ENCODE measurements at places on chromosomes 11 and 22.

DNA sequence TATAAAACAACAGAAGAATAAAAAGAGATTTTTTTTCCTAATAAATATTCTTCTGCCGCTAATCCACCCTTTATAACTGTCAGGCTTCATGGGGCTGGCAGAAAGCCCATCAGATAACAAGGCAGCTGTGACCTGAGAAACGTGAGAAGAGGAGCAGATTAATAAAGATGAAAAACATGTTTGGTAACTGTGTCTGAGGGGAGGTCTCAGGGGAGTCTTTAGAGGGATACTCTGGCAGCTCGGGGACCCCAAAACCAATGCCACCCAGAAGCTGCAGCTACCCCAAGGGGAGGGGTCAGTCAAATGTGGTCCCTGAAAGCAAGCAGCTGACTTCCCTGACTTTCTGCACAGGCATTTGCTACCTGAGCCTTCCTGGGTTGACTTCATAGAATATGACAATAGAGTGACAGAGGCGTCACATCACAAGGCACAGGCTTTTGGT, 48.4 kb upstream of the POU2AF1 start:
- DNase-seq, result no peak

GRCh38 chr11:69361048-69361447, 67.1 kb downstream of the MYEOV start:
- DNase-seq, result no peak

DNA sequence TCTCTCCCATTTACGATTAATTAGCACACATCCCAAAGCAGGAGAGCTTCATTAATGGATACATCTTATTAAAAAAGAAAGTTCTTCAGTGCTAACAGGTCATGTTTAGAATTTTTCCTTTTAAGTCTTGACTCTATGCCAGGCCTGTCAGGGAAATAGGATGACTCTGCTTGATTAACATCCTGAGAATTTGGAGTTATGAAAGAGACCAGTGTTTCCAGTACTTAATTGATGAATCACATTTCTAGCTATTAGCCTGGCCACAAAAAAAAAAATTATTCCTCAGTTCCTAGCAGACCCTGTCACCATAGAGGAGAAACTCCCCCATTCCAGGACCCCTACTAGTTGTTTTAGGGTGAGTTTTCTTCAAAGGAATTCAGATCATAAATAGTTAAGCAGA, 23.6 kb upstream of the ME3 start:
- DNase-seq, result no peak

DNA sequence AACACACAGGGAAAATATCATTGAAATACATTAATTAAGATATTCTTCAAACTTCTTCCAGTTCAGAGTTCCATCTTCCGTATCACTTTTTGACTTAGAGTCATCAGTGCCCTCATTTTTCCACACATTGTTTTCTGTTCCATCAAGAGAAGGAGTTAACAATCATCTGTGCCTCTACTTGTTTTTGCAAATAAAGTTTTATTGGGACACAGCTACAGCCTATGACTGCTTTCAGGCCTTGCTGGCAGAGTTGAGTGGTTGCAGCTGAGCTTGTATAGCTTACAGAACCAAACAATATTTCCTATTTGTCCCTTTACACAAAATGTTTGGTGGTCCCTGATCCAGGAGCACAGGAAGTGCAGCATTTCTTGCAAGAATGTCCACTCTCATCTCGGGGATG, 51.6 kb downstream of the SGSM1 start:
- DNase-seq, result no peak

- DNase-seq, result no peak
These were observed 123.9 kb downstream of the CTNND1 start for GRCh38 chr11:57885298-57886050.

DNA sequence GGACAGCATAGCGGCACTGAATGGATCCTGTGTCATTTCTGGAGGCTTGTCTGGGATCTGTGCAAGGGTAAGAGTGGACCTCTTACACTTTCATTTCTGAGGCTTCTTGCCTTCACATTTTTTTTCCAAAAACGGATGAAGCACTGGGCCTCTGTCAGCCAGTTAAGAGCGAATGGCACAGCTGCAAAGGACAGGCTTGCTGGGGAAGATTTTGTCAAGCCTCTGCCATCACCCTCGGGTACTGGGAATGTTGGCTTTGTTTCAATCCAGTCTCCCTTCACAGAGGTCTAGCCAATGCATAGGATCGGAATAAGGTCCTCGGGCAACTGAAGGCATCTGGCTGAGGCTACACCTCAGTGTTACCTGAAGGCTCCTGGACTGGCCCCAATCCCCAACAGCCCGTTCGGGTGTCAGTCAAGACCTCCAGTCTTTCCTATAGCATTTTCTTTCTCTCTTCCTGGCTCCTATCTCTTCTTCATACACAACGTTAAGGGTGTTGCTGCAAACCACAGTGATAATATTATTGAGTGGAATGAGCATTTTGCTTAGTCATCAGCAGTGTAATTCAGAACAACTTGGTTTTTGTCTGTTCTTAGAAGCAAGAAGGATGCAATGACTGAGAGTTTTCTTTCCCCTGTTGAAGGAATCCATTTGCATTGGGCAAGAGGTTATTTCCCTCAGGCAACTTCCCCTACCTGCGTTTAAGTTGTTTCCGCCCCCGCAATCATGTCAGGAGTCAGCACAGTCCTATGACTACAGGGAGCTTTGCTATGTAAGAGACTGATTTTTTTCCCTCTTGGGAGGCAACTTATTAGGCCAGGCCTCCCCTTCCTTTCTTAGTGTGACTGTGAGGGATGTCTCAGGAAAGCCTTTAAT, 22.8 kb downstream of the NPAT start:
- peak; percentile 69 for DNase-seq

DNA sequence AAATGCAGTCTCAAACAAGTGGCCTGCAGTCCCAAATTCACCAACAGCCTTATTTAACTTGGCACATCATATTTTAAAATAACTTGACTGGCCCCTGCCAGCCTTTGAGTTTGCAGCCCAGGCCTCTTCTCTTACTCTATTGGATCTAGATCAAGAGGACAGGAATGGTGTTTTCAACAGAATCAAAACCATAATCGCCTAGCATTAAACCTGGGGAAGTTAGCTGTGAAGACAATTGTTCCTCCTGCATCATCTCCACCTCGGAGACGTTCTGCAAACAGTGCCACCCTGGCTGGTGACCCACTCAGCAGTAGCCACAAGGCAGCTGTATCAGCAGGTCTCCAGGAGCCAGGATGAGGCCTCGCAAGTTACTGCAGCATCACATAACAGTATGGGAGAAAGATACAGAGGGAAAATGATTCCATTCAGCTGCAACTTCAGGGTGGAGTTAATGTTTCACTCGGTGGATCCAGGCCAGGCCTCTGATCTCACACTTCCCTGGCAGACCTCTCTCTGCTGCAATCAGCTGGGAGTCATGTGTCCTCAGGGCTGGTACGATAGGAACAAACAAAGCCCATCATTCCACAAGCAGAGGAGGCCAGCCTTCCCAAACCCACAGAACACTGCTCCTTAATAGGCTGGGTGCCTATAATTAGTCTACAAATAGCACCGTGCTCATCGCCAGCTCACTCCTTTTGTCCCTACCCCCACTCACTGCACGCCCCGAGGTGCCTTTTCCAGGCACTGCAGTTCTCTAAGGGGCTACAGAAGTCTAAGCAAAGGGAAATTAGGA, 18.6 kb upstream of the SCN2B start:
- no peak for DNase-seq

- no peak for DNase-seq
These were observed 35.2 kb downstream of the KCNJ4 start for GRCh38 chr22:38419858-38420160.

DNA sequence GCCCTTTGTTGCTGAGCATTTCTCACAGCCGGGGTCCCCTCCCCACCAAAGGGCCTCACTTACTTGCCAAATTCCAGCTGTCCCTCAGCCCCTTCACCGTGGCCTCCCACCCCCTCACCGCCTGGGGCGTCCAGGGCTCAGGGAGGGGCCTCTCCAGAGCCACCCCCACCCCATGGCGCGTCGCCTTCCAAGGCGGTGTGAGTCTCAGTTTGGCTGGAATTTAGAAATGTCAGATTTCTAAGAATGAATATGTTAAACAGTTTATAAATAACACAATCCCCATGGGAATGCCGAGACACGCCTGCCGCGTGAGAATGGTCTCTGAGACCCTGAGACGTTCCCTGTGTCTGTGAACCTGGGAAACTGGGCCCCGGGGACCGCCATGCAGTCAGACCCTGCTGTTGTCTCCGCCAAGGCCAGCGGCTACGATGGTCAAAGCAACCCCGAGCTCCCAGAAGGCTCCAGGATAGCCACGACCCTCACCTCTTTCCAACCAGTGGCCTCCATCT, 28.9 kb downstream of the CELSR1 start:
- DNase-seq, result no peak

GRCh38 chr11:93526641-93527583, 16.3 kb downstream of the SMCO4 start:
- DNase-seq, result no peak

- no peak for DNase-seq
These were observed 16.9 kb upstream of the AMOTL1 start for GRCh38 chr11:94751218-94751609.

All from stimulated activated CD4-positive, alpha-beta T cell treated with anti-CD3 and anti-CD28 coated beads, Interleukin-2, amount 100 ng/mL, for 24 hours (primary cell).